Left lung (tissue), 14 donors: ENCODE measurements at places on chromosomes 5 and 9. TPM values are rescaled to one million over a fixed set of nuclear protein-coding genes. Genes with fewer than 3 reads are reported as not detected.

DNA sequence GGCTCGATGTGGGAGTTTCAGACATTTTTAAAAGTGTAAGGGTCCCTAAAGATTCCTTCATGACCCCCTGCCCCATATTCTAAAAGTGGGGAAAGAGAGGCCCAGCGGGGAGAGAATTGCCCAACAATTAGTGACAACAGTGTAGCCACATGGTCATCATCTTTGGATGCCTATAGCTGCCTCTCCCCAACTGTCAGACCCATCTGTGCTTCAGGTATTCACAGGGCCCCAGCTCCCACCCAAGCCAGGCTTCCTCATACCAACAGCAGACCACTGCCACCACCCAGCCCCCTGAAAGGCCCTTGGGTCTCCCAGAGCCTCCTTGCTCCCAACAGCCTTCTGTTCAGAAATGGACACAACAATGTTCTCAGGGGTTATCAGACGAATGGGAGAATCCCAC, 4.1 kb downstream of the BICD2 start:
- no peak for DNase-seq

DNA sequence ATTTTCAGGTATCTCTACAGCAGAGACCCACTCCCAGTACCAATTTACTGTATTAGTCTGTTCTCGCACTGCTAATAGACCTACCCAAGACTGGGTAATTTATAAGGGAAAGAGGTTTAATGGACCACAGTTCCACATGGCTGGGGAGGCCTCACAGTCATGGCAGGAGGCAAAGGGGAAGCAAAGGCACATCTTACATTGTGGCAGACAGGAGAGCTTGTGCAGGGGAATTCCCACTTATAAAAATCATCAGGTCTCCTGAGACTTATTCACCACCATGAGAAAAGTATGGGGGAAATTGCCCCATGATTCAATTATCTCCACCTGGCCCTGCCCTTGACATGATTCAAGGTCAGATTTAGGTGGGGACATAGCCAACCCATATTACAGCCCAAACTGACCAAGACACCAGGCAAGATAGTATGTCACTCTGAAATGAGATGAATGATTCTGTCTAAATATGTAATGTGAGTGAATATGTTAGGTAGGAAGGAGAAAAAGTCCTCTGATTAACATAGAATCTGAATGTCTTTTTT, 182.5 kb upstream of the CDH12 start:
- DNase-seq = no peak

DNA sequence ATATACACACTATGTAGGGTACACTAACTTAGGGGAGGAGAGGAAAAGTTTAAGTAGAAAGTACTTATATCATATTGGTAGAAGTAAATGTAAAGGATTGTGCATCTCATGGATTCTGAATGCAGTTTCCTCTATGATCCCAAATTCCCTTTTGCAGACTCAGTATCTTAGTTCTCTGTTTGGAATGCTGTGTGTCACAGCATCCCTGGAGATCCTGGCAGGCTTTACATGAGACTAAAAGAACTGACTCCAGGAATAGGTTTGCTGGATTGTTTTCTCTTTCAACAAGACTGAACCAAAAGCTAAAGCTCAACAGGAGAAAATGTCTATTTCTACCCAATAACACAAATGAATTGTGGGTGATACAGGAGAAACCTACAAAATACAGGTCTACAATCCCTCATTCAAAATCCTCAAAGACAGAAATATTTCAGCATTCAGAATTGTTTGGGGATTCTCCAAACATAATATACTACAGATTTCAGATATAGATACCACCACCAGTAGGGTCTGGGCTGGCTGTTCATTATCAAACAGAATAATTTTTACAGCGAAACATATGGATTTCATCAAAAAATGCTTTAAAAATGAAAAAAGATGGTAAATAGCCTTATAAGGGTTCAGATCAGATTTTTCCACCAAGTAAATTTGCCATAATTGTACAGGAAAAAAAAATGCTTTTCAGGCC, 324.7 kb upstream of the GRAMD2B start:
- DNase-seq = no peak

DNA sequence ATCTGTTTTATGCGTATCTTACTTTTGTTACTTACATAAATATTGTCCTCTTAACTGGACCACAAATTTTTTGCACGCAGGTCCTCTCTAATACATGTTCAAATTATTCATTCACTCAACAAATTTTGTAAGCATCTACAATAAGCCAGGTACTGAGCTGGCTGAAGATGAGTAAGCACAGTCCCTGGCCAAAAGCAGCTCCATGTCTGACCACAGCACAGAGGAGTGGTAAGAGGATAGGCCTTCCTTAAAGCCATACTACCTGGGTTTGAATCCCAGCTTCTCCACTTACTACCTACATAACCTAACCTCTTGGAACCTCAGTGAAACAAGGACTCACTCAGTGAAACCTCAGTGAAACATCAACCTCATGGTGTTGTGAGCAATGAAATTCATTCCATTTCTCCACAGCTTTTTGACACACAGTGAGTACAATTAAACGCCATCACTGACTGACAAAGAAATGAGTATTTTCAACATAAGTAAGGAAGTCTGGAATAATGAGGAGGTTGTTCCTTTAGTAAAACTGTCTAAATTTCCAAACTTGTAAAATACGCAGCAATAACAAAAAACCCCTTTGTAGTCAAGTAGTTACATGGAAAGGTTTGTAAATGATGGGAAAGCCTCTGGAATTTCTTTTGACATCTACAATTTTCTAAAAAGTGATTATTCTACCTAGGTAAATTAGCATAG, 15.0 kb downstream of the PTAR1 start:
- no peak for DNase-seq

GRCh38 chr5:81091199-81091598, 131.0 kb downstream of the RASGRF2 start:
- no peak for DNase-seq

DNA sequence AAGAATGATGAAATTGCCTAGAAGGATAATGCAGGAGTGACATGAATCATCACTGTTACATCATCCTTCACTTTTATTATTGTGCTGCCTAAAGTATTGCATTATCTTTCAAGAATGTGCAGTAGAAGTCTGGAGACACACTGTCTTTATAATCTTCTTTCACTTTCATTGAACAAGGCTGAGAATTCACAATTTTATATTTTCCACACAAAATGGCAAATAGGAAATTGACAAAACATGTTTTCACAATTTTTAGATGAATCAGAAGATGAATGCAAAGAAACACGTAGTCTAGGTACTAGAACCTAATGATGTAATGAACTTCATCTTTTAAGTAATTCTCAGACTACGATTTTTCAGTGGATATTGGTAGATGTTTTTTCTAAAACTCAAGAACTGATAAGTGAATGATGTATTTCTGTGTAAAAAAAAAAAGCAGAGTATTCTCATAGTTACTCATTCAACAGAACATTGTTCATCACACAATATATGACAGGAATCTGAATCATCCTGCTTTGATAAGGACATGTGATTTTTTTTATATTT, 131.5 kb upstream of the GRHPR start:
- no peak for DNase-seq

DNA sequence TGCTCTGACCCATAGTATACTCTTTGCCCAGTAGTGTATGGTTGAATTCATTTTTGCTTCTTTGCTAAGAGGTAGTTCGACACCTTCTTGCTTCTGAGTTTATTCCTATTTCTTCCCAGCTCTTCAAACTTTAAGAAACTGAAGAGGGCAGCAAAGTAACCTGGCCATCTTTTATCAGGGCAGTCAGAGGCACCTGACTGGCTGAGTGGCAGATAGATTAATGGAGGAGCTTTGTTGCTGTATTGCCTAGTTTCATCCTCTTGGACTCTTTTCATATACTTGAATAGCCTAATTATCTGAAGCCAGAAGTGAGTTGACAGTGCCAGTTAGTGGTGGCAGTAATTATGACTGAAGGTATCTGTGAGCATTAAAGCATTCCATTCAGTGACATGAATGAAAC, 82.5 kb downstream of the UHRF2 start:
- DNase-seq = no peak

DNA sequence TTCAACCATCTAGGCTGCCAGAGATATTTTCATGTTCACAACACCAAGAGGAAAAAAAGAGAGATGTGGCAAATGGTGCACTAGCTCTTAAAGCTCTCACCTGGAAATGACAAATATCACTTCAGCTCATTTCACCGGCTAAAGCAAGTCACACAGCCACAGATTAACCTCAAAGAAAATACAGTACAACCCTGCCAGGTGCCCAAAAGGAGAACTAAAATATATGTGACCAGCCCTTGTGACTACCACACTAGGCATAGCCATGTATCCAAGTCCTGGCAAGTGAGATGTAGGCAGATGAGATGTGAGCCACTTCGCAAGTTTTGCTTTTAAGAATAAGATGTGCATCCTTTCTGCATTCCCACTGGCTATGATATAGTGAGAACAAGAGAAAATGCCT, 41.4 kb downstream of the AGTPBP1 start:
- no peak for DNase-seq

GRCh38 chr5:73419465-73420390, 28.8 kb downstream of the FOXD1 start:
- DNase-seq = peak; percentile 64

GRCh38 chr5:88509403-88509802, 240.8 kb upstream of the TMEM161B start:
- DNase-seq = no peak

DNA sequence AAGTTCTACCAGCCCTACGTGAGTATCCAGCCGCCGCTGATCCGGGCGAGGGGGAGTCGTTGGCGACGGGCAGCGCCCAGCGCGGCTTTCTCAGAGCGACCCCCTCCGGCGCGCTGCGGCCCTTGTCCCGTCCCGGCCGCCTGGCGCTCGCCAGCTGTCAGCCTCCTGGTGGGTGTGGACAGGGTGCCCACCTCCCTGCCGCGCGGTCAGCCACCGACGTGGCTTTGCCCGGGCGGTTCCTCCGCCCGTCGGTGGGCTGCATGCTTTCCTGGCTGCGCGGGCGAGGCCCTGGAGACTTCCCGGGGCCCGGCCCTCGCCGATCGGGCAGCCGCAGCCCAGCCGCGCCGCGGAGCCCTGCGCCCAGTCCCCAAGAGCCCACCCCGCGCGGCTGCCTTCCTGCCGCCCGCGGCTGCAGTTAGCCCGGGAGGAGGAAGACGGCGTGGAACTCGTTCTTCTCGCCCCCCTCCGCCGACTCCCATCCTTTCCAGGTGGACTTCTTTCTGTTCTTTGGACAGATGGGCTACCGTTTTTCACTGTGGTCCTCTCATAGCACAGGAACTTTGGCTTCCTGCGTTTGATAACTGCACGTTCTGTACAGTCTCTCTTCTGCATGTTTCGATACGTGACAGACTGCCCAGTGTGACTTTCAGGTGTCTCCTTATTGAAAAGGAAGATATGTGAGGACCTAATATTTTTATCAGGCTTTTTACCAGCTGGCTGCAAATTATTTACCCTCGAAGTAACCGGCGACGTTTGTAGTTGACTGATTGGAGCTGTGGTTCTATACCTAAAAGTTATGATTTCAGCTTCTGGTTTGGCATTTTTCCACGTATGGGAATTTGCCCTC, 577 bp downstream of the AP3S1 start:
- DNase-seq = no peak

- no peak for DNase-seq
Observed at GRCh38 chr5:146426305-146426704, 20.8 kb upstream of the TCERG1 start.

DNA sequence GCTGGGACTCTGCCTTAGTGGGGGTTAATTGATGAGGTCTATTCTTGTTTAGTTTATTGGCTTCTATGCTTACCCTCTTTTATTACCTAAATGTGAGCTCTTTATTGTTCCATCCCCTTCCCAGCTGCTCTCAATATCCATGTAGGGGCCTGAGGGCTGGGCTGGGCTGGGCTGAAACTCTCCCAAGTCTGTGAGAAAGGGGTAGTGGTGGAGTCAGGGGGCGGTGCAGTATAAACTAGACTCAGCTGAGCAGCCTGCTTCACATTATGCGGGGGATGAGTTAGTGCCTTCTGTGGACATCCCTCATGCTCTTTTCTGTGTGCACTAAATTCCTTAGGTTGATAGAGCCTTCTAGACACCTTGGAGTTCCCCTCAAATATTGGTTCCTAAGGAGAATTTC, 451.8 kb upstream of the PTGER4 start:
- no peak for DNase-seq

The HAVCR1 gene
- polyA plus RNA-seq = 0.21 TPM

The DAB2IP gene
- polyA plus RNA-seq = 30.3 TPM

The DDX4 gene
- not detected for polyA plus RNA-seq

The DIPK1B gene
- polyA plus RNA-seq = 28.2 TPM

The CREB3 gene
- 37.2 TPM for polyA plus RNA-seq

The KIAA0825 gene
- 6.7 TPM for polyA plus RNA-seq

The CDX1 gene
- polyA plus RNA-seq = 0.14 TPM

The SLC45A2 gene
- polyA plus RNA-seq = 0.12 TPM

The FOXD4L5 gene
- 0.40 TPM for polyA plus RNA-seq
